CD8-positive, alpha-beta memory T cell (primary cell): ENCODE measurements at places on chromosomes 5 and 9.

- DNase-seq: no peak
Observed at GRCh38 chr5:42719034-42719433, 37.6 kb upstream of the CCDC152 start.

- no peak for DNase-seq
Observed at GRCh38 chr5:124614836-124615385, 131.5 kb downstream of the ZNF608 start.

- DNase-seq: no peak
Observed at GRCh38 chr9:127676638-127677037, 30.1 kb upstream of the CFAP157 start.

DNA sequence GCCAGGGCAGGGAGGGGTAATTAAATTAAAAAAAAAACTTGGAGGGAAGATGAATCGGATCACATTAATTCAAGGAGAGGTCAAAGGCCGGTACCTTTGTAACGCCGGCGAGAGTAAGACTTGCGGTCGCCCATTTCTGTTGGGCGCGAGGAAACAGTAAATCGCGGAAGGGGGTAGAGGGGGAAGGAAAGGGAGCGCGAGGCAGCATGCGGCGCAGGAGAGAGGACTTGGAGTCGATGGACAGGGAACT is 324 bp upstream of the RGMB start:
- DNase-seq: no peak

DNA sequence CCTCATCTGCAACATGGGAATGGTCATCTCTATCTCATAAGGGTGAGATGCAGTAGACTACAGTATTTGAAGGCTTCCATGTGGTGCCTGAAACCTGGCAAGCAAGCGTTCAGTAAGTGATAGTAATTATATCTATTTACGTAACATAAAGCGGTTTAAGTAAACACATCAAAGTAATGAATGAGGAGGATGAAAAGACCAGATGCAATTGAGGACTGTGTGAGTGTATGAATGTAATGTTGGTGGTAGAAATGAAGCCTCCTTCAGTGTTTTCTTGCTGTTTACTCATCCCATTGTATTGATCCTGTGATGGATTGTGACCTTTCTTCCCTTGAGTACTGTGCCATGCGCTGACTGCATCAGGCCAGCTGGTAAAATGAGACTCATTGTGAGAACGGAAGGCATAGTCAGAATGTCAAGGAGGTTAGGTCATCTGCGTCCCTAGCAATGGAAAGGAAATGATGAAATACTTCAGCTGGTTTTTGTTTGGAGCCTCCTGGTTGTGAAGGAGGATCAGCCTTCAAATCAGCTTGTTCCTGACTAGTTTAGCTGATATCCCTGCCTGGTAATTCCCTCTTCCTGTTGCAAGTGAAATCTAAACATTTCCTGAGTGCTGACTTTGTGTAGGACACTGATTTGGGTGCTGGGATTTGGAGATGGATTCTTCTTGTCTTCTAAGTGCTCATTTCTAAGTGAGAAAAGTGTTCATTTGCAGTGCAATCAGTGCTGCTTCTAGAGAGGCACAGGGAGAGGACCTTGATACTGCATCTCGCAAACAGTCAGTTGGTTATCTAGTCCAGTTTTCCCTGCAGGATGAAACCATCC is 35.6 kb downstream of the TNFSF8 start:
- no peak for DNase-seq

DNA sequence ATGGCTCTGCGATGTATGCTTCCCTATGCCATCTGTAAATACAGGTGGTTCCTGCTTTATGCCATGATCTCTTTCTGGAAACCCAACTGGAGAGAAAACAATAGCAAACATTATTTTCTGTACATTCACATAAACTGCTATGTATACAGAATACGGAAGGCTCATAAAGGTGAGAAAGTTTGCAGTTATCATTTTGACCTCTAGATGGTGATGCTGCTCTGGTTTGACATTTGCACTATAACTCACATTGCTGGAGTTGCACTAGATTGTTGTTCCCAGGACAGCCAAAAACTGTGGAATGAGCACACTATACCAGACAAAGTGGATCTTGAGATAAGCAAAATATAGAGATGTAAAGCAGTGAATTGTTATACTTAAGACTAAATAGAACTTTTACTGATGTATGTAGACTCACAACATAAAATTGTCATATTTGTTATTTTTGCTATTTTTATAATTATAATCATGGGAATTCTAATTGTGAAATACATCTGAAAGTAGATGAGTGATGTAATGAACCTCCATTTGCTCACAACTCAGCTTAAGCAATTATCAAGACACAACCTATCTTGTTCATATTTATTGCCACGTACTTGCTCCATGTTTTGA is 246.5 kb downstream of the PTPRD start:
- DNase-seq: no peak

GRCh38 chr9:77975036-77975435 is 56.6 kb downstream of the GNAQ start:
- DNase-seq: no peak

DNA sequence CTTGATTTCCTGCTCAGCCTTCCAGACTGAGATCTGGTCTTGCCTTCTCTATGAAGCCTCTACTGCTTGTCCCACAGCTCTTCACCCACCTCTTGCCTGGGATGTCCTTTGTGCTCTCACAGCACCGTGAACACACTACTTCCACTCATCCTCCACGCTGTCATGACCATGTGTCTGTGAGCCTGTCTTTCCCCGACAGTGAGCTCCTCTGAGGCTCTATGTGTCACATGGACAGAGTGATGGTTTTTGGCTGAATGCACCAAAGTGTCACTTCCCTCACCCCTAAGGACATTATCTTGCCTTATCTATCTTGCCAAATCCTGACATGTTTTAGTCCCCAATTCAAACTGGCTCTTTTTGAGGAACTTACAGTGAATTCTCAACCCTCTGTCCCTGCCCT is 11.3 kb downstream of the PHYKPL start:
- no peak for DNase-seq

DNA sequence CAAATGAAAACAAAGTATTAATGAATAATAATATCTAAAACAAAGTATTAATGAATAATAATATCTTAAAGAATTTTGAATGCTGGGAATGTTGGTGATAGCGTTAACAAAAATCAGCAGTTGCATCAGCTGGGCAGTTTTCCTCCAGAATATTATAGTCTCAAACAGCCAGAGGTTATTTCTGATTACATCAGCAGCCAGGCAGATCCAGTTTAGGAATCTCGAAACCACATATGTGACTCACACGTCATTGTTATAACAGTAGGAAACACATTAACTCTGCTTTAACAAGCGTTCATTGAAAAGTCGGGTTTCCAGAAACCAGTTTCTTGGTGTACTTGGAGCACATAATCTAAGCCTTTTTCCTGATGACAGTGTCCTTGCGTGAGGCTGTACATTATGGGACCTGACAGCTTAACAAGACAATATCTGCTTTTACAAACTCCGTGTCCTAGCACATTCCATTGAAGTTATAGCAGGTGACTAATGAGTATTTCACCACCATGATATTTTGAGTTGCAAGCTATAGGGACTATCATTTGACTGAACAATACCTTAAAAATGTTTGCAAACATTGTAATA is 559.5 kb upstream of the KLF4 start:
- DNase-seq: no peak

DNA sequence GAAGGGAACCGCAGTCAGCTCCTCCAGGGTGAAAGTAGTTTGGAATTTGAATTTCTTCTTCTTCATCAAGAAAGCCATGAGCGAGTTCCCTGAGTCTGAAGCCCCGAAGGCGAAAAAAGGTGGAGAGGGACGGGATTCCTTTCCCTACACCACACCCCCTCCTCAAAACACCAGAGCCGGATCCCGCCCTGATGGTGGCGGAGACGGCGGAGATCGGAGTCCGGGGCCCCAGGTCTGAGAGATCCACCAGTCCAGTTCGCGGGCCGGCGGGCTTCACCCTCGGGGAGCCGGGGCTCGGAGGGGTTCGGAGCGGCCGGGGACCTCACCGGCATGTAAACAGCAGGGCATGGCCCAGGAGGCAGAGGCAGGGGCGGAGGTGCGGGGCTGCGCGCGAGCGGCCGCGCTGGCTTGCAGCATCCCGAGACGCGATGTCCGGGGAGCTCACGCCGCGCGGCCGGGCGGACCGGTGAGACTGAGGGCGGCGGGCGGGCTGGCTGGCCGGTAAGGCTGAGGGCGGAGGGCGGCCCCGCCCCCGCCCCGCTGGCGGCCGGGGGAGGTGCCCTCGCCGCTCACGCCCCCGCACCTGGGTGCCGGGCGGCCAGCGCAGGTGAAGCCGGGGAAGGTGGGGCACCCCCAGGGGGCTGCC is 606 bp downstream of the EEIG1 start:
- DNase-seq: peak; percentile 73

DNA sequence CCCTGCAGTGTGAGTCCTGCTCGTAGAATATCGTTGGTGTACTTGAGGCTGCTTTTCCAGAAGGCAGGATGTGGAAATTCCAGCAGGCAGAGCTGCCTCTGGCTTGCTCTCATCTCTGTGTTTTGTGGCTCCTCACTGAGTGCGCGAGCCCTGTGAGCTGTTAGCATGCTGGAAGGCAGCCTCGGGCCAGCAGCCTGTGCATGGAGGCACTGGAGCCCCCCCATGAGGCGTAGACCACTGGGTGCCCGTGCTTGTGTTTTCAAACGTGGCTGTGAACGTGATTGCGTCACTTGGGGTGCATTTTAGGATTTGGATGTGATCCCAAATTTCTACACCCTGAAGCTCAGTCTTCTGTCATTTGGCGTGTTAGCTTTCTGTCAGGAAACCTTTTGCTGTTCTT is 3.2 kb downstream of the WDR5 start:
- no peak for DNase-seq

DNA sequence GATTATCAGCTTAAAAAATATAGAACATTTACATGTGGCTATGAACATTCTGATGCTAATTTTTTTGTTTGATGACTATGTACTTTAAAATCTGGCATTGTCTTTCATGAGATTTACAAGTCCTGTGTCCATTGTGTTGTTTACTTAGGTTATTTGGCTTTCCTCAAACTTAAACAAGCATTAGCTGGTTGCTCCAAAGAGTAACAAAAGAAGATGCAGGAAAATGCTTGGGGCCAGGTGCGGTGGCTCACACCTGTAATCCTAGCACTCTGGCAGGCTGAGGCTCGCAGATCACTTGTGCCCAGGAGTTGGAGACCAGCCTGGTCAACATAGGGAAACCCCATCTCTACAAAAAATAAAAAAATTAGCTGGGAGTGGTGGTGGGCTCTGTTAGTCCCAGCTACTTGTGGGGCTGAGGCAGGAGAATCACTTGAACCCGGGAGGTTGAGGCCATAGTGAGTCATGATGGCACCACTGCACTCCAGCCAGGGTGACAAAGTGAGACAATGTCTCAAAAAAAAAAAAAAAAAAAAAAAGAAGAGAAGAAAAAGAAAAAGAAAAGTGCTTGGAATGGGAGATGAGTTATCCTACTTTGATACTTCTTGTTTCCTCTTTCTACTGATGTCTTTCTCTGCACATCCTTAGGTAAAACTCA is 39.7 kb downstream of the PAM start:
- DNase-seq: no peak

GRCh38 chr9:132426639-132427414 is 16.8 kb downstream of the CFAP77 start:
- DNase-seq: no peak

- DNase-seq: no peak
Observed at GRCh38 chr9:73125651-73126050, 26.0 kb upstream of the ANXA1 start.

DNA sequence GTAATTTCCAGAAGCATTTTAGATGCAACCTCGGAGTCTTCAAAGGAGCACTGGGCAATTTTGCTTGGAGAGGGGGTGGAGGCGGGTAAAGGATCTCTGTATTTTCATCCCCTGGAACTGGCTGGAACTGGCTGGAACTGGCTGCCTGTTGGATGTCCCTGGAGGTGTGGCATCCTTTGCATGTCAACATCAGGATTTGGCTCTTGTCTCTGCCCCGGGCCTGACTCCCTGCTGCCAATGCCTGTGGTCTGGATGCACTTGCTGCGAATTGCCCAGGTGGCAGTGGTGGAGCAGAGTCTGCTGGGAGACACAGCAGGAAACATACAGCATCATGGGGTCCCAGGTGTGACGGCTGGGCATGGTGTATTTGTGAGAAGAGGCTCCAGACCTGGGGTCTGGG is 391.3 kb downstream of the GADD45G start:
- no peak for DNase-seq

GRCh38 chr5:28576022-28576421 is 1537.6 kb upstream of the CDH9 start:
- DNase-seq: no peak

- no peak for DNase-seq
Observed at GRCh38 chr5:82105457-82105856, 133.6 kb downstream of the ATG10 start.

GRCh38 chr9:115946530-115946929 is 207.1 kb upstream of the PAPPA start:
- DNase-seq: no peak

- DNase-seq: no peak
Observed at GRCh38 chr9:70006306-70006705, 37.3 kb upstream of the MAMDC2 start.

DNA sequence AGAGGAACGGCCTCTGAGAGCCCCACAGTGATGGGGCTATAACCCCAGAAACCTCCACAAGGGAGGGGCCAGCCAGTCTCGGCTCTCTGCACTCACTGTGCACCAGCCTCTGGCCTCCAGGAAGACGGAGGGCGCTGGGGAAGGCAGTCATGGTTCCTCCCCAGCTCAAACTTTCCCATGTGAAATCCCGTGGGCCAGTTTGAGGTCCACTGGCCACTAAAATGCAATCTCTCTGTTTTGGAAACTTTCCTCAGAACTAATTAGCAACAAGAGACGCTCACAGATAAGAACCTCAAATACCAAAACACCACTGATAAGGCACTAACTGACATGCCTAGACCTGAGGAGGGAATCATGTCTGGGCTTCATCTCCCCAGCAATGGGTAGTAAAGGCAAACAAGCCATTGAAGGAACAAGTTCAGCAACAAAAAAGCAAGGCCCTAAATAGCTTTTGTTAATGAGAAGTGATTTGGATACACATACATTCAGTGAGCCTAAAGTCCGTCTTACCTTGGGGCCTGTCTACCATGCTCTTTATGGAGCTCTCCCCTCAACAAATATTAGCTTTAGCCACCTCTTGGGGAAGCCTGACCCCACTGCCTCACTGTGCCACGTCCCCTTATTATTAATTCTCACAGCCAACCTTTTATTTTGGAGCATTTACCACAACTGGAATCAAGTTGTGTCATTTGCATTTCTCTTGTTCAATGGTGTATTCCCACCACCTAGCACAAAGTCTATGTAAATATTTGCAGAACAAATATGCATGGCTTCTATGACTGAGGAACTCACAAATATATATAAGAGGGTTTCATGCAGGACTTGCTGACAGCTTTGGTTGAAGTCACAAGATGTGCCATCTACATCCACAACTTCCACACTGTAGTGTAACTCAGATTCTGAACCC is 56.1 kb upstream of the GLRX start:
- DNase-seq: no peak
